ENCODE measurements at places on chromosomes 2 and 18.

DNA sequence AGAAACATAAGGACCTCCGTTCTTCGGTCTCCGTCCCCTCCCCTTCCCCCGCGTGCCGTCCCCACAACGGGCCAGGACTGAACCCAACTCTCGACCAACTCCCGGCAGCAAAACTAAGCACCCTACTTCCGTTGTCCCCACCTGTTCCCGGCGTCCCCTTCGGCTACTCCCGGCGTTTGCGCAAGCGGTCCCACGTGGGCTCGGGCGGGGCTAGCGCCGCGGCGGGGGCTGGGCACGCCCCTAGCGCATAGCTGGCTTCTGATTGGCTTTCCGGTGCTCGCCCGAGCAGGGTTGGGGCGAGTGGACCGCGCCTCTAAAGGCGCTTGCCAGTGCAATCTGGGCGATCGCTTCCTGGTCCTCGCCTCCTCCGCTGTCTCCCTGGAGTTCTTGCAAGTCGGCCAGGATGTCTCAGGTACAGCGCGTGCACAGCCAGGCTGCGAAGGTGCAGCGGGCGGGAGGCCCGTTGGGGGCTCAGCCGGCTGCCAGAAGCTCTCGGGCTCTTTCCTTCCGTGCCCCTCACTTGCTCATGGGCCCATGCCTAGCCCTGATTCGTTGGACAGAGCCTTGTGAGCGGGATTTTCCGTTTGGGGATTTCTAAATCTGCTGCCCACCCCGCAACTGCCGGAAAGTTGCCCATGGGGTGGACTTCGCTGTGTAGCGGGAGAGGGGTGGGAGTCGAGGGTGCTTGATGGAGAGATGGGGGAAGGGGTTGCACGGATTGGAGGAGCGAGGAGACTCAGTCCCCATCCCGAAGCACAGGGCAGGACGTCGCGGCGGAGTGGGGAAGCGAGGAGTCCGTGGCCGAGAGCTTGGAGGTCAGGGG lies at the start of the genes C2orf76 and DBI:
C2orf76 (minus strand) TSS at position 186 of the 823 bp plus-strand sequence. CDS start 26,875 bp downstream, outside the sequence.
DBI (plus strand) TSS at position 329 of the 823 bp plus-strand sequence; CDS start at position 404, 75 bp downstream.
- peak; percentile 83 for DNase-seq

- DNase-seq = no peak
These were observed 21.8 kb upstream of the USP40 start for GRCh38 chr2:233588400-233588799.

DNA sequence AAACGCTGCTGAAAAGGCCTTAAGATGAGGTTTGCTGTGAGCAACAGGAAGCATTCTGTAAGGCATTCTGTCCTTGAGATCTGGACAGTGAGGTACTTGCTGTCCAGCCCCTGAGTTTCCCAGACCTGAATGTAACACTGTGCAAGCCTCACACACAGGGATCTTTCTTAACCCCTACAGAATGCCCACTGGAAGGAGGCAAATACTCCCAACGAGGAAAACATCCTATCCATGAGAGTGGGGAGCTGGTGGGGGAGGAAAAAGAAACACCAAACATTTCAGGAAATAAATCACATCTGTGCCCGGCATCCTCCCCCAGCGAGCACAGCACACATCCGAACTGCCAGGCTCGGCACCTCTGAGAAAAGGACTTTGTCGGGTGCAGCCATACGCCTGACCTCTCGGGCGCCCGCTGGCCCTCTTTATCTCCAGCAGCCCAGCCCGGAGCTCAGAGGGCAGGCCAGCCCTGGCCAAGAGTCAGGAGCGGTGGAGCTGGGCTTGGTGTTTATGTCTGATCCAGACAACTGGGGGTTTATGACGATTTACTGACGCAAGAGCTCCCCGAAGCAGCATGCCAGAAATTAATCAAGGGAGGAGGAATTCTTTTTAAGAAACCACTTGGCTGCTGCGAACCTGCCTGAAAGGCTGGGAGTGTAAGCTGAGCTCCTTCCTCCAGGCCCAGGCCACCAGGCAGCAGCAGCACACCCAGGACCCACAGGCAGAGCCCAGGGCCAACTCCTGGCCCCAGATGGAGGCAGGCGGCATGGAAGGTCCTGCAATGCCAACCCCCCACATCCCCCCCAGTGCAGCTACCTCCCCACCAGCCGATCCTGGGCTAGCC lies 72.2 kb downstream of the HDAC4 start:
- no peak for DNase-seq

DNA sequence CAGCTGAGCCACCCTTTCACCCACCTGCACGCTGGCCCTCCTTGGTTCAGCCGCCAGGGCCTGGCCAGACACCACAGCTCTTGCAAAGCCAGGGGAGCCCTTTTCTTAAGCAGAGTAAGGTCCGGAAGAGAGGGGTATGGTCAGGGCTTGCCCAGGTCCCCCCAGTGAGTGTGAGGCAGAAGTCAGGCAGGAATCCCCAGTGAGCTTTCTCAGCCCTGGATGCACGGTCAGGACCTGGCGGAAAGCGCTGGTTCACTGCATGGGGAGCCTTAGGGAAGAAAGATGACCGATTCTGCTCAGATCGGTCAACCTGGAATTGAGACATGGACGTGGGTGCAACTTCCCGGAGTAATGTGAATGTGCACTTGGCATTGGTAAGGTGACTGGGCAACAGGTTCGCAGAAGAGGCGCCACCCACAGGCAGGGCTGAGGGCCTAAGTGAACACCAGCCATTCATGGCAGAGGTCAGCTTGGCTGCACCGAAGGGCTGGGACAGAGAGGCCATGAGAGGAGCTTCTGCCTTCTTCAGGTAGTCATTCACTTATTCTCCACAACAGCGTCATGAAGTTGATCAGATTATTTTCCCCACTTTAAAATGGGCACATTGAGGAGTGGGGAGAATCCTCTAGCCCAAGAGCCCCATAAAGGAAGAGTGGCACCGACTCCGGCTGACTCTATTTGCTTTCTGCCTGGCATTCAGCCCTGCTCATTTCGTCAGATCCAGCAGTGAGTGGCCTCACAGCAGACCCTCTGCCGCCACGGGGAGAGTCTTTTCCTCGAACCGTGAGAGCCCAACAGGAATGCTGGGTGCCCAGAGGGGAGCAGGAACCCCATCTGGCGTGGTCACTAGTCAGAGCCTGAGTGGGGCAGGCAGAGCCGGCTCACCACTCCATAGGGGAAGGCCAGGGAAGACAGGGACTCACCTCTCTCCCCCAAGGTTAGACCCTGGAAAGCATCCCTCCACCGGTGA lies 35.8 kb downstream of the SCTR start:
- DNase-seq = no peak

DNA sequence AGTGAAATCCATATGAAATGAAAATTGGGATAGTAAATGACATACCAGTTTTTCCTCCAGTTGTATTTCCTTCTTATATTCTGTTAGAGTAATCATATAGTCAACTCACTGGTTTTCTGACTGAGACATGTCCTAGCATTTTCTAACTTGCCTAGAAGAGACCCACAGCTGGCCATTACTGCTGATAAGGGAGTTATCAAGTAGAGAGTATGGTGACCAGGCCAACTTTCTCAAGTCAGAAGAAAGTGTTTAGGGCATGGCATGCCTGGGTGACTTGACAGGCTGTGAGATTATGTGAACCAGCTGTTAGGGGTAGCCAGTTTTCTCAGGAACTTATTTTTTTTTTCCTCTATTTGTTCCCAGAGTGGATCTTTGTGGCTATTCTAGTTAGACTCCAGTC lies 81.2 kb downstream of the GPD2 start:
- DNase-seq = no peak

DNA sequence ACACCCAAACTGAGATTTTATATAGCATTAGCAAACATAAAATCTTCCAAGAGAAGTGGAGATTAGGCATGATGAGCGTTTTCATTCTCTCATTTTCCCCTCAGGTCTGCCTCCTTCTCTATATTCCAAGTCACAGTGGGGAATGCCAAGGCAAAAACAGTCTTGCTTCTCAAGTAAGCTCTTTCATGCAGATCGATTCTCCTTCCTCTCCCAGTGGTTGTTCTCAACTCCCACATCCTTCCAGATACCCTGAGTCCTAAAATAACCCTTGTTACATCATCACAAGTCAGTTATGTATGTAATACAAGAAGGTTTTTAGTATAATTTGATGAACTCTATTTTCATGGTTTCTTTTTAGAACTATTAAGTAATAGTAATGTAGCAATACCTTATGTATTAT lies 150.6 kb downstream of the TXNL1 start:
- no peak for DNase-seq

DNA sequence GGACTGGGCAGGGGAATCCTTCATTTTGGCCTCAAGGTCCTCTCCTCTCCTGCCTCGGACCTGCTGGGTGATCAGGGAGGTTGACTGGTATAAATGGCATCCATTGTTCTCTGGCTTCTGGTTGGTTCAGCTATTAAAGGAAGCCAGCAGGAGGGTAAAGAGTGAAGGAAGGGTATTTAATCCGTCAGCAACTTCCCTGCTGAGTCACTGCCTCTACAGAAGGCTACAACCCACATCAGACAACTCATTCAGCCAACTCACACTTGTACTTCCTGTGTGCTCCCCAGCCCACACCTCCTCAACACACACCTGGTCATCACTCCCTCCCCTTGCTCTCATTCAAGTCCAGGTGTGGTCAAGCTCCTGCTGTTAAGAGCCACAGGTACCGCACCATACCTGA lies 68.3 kb upstream of the MRPS9 start:
- DNase-seq = no peak

GRCh38 chr2:232488721-232489300 lies 1.2 kb upstream of the ECEL1 start:
- no peak for DNase-seq

GRCh38 chr18:2360861-2361260 lies 210.4 kb downstream of the METTL4 start:
- DNase-seq = no peak

- no peak for DNase-seq
These were observed 25.9 kb downstream of the AQP4 start for GRCh38 chr18:26839609-26840008.

DNA sequence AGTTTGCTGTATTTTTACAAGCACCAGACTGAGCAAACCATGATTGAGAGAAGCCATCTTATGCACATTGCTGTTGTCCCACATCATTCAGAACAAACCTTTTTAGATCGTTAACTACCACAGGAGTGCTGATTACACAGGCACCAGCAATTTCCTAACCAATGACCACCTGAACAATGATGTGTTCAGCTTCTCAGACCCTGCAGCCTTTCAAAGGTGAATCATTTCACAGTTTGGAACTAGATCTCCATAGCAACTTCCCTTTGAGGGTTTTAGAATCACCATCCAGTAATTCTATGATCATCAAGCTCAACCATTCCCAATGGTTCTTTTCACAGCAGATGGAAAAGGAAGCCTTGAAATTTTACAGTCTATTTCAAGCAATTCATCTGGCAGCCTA lies 71.4 kb downstream of the OLA1 start:
- DNase-seq = no peak

GRCh38 chr2:237227592-237228280 lies 142.0 kb downstream of the COPS8 start:
- DNase-seq = no peak

DNA sequence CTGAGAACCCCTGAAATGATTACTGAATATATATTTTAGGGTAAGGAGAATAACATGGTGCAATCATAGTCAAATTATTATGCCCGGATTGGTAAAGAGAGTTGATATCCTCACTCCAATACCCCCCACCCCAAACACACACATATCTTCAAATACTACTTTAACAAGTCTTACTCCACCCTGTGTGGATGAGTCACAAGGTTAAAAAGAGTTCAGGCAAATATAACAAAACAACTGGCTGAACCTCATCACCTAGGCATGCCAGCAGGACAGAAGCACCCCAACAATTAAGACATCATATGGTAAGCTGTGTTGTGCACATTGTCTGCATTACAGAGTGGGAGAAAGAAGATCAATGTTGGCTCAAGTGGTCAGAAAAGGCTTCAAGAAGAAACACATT lies 857.4 kb downstream of the TDRD15 start:
- no peak for DNase-seq

DNA sequence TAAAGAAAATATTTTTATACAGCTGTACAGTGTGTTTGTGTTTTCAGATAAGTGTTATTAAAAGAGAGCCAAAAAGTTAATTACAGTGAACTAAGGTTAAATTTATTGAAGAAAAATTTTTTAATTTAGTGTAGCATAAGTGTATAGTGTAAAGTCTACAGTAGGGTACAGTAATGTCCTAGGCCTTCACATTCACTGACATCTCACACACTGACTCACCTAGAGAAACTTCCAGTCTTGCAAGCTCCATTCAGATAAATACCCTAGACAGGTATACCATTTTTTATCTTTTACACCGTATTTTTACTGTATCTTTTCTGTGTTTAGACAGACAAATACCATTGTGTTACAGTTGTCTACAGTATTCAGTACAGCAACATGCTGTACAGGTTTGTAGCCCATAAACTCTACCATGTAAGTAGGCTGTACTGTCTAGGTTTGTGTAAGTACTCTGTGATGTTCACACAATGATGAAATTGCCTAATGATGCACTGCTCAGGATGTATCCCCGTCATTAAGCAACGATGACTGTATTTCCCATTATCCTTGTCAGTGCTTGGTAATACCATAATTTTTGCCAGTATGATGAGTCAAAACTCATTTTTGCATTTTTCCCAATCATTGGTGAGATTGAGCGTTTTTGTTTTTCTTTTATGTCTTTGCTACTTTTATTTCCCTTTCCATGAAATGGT lies 48.2 kb upstream of the B3GNT2 start:
- DNase-seq = no peak

GRCh38 chr2:140797718-140798117 lies 1333.1 kb downstream of the LRP1B start:
- no peak for DNase-seq

DNA sequence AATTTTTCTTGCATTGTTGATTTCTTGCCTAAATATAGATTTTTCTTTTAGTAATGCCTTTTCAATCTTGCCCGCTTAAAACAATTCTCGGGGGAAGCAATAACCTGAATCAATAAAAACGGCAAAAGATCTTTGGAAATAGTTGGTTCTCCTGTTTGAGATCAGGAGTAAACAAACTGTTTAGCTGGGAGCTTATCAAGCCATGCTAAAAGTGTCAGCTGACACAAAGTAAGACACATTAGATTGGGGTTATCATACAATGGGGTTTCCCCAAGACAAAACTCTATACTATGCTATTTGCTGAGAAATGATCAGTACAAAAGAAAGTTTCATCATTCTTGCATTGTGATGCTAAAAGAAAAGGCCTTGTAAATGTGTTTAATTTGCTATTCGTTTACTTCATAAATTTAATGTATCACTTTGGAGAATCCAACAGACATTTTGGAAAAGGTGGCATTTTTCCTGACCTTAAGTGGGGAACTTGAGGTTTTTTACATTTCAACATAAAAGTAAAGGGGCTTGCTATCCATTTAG lies 46.5 kb downstream of the ATIC start:
- no peak for DNase-seq

GRCh38 chr2:198102856-198103255 lies 298.5 kb downstream of the PLCL1 start:
- DNase-seq = no peak

DNA sequence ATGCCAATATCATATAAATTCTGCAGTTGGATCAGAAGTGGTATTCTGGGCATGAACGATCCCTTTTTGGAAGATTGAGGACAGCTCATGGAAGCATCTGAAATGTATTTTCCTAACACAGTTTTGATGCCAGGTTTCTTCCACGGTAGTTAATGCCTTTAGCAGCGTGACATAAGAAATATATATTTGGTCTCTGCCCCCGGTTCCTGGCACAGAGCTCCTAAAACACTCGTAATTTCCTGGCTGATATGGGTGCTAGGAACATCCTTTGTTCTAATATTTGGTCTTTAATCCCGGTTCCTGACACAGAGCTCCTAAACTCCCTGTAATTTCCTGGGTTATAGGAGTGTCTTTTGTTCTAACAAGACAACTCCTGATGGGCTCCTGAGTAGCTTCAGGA lies 8.2 kb upstream of the CABLES1 start:
- no peak for DNase-seq
